ENCODE measurements at places on chromosomes 2 and 18. TPM values are rescaled to one million over a fixed set of nuclear protein-coding genes. Genes with fewer than 3 reads are reported as not detected.

- no peak for DNase-seq
Measured at GRCh38 chr2:188664416-188664815, 309.8 kb upstream of the COL3A1 start.

Gene HOXD4
- total RNA-seq = not detected

GRCh38 chr2:159217676-159218075 lies 68.8 kb downstream of the WDSUB1 start:
- DNase-seq = no peak

- DNase-seq = no peak
Measured at GRCh38 chr2:88668862-88669261, 22.6 kb upstream of the RPIA start.

- no peak for DNase-seq
Measured at GRCh38 chr2:226903179-226903578, 67.3 kb downstream of the RHBDD1 start.

DNA sequence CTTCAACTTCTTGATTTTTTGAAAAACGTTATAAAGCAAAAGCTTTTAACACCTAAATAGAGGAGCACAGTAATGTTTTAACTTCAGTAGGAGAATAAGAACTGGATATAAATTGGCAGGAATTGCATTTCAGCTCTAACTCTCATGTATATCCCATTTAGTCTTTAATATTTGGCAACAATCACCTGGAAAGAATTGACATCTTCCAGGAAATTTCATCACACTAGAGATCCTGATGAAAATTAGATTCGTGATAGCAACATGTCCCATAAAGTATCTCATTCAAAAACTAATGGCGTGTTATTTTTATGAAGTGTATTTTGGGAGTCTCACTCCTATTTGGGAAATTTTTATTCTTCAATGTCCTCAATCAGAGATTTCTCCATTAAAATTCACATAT lies 131.1 kb upstream of the DNAJC10 start:
- no peak for DNase-seq

DNA sequence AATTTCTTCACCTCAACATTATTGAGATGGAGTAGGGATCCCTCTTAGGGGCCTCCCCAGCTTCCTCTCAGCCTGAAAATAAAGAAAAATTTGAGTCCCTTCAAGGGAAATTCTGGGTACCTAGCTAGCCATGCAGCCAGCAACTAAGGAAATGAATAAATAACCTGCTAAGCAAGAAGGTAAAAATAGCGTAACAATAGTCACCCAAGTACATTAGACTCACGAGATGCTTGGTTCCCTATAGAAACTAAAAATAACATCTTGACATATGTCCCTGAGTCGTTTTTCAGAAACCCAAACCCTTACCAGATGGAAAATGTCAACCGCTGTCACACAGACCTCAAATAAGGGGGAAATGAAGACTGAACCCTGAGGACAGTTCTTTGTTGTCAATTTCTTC lies 51.9 kb downstream of the CACNB4 start:
- no peak for DNase-seq

GRCh38 chr2:231743376-231744116 lies 35.2 kb downstream of the PTMA start:
- DNase-seq = no peak
